Daoy (cell line): ENCODE measurements at places on chromosomes 11 and 22. TPM values are rescaled to one million over a fixed set of nuclear protein-coding genes. Genes with fewer than 3 reads are reported as not detected.

Gene MCM5
- 145 and 179 TPM in 2 replicates for total RNA-seq

Gene TUB
- 1.2 and 2.1 TPM in 2 replicates for total RNA-seq

Gene PRODH
- 0.11 TPM in 1 of 2 replicates, not detected in the other for total RNA-seq

Gene PTPRCAP
- total RNA-seq = 1.1 and 3.0 TPM in 2 replicates

Gene ACTN3
- total RNA-seq = not detected in 2 replicates

Gene IL17REL
- not detected in 2 replicates for total RNA-seq

Gene GPR83
- not detected in 2 replicates for total RNA-seq

Gene RGL4
- not detected in 2 replicates for total RNA-seq

Gene HSPB2
- not detected in 2 replicates for total RNA-seq

Gene XBP1
- 114 and 117 TPM in 2 replicates for total RNA-seq
